ENCODE measurements at places on chromosomes 4 and X. TPM values are rescaled to one million over a fixed set of nuclear protein-coding genes. Genes with fewer than 3 reads are reported as not detected.

DNA sequence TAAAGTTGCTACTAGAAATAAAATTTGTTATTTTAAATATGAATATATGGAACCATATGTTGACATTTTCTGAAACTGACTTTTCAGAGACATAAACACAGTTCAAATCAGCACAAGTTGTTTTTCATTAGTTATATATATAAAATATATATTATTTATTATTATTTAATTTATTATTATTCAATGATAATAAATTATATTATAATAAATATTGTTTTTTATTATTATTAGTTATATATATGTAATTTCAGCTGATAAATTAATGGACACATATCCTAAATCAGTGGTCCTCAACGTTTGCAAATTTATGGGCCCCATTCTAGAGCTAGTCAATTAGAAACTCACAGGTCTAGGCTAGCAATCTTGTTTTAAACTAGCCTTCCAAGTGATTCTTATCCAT is 809.3 kb downstream of the C4orf33 start:
- DNase-seq: no peak

DNA sequence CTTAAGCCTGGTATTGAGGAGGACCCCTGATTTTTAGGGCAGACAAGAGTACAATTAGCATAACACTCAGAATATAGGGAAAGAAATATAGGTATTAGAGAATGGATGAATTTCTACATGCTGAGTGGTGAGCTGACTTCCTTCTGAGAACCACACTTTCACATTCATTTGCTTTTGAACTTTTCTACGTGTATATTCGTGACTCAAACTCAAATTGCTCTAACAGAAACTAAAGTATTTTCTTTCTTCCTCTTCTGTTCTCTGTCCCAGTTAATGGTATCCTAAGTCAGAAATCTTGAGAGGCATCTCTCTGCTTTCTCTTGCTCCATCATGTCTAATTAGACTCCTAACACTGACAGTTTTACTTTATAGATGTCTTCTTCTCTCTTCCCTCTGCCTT is 103.2 kb upstream of the CITED1 start:
- DNase-seq: no peak

SPANXD gene
- 0.43 TPM for total RNA-seq

DNA sequence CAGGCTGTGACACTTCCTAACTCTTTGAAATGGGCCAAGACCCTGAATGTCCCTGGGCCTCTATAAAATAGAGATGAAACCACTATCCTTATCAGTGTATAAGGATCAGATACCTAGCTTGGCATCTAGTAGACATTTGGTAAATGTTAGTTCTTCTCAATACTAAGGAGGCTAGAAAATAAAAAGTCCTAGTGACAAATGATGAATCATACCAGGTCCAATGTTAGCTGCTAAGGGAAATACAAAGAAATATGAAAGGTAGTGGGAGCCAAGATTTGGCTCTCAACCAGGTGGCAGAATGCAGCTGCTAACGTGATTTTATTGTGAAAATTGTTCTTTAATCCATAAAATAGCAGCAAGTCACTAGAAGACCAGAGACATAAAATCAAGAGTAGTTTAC is 19.8 kb upstream of the PPARGC1A start:
- no peak for DNase-seq

- DNase-seq: no peak
These were observed 20.5 kb upstream of the CD40LG start for GRCh38 chrX:136627409-136627808.

DNA sequence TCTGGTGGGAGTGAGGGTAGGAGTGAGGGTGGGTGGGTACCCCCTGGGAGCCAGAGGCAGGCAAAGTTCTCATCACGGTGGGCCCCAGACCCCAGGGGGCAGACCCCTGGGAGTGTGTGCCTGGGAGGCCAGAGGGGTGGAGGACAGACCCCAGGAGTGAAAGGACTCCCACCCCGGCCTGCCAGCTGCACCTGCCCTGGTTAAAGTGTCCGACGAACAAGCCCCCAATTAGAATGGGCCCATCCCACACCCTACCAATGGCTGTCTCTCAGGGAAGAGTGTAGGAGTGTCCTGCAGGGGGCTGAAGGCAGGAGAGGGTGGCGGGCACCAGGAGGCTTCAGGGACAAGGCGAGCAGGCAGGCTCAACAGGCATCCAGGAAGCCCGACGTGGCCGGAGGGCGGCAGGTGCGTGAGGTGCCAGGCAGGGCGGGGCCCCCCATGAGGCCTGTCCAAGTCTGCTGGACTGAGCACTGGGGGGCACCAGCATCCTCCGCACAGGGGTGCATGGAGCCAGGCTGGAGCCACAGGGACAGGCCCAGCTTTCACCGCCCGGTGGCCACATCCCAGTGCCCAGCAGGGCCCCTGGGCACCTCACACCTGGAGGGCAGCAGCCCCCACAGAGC is 8.7 kb downstream of the PDE6B start:
- no peak for DNase-seq

DNA sequence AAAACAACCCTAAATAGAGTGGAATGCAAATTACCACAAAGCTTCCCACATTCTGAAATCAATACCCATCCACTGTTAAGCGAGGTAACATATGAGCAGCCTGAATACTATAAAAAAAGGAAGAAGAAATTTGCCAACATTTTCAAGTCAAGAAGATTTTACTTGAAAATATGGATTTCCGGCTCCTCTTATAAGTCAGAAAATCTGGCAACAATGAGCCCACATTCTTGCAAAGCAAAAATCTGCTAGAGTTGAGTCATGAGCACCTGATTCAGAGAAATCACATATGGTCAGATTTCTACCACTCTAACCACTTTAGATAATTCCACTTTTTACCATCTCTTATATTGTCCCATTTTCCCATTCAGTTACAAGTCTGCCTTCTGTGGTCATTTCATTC is 395.7 kb downstream of the DTHD1 start:
- no peak for DNase-seq

DNA sequence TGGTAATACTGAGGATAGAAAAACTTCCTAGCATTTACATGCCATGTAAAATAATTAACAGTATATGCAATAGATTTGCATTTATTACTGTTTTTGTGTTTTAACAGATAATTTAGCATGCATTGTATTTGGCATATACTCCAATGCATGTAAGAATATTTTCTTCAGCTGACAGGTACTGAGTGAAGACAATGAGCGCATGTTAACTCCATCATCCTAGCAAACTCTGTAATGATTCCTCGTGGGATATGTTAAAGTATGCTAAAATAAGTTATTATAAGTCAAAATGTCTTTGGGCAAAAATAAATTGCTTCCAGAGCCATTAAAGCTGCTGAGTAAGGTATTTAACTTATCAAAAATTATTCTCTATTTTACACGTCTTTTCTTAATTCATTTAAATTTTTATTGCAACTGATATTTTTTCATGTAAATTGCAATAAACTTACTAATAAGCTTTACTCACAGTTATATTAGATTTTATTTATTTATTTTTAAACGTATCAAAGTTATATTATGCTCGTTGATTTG is 616.4 kb upstream of the NDST4 start:
- no peak for DNase-seq

GRCh38 chr4:174429701-174430410 is 92.4 kb downstream of the HPGD start:
- no peak for DNase-seq

DUSP9 gene
- not detected for total RNA-seq

NALF2 gene
- not detected for total RNA-seq

PRRG1 gene
- total RNA-seq: 19.0 TPM

PAGE5 gene
- not detected for total RNA-seq

GRCh38 chrX:85303544-85303943 is 59.8 kb downstream of the ZNF711 start:
- no peak for DNase-seq

- DNase-seq: peak; percentile 58
These were observed 208.4 kb downstream of the NWD2 start for GRCh38 chr4:37452952-37453280.

- DNase-seq: no peak
These were observed 30.2 kb downstream of the BEND4 start for GRCh38 chr4:42122237-42122636.

GRCh38 chrX:74383611-74384010 is 37.7 kb upstream of the SLC16A2 start:
- peak; percentile 49 for DNase-seq

- peak; percentile 21 for DNase-seq
These were observed 160.2 kb downstream of the NHS start for GRCh38 chrX:17535229-17535628.

- no peak for DNase-seq
These were observed 16.9 kb downstream of the GLRA2 start for GRCh38 chrX:14546190-14546589.

DNA sequence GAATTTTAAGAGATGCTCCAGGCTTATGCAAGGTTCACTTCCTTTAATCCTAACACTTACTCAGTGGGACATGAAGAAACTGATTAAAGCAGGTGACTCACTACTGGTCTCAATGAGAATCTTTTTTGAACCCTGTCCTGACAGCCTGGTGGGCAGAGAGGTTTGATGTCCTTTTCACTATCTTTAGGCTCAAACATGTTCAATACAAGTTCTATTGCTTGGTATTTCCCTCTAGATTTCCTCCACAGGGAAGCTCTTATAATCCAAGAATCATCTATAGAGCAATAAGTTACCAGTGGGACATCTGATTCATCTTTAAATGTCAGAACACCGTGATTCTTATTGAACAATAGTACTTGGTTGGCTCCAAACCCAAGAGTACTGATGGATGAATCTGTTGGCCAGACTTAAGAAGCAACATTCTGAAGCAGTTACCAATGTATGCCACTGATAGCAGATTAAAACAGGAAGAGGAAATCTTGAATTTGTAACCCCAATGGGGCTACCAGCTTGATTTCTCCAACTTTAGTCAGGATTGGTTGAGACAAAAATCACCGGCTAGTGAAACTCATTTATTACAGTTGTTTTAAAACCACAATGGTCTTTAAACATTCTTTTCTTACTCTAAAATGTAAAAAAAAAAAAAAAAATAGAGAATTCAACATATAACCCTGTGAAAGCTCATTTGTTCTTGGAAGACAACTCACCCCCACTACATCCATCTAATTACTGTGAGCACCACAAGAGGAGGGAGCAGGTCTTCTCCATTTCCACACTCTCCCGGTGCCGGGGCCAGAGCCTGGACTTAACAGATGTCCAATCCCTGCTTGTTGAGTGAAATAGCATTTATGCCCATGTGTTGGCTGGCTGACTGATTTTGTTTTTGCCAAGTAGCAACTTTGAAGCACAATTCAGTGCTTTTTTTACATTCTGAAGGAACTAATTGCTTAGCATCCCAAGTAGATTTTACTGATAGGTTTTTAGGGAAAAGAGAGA is 43.3 kb downstream of the FGFBP1 start:
- peak; percentile 4 for DNase-seq

- DNase-seq: no peak
These were observed 457.2 kb downstream of the GALNTL6 start for GRCh38 chr4:172270397-172270796.

DNA sequence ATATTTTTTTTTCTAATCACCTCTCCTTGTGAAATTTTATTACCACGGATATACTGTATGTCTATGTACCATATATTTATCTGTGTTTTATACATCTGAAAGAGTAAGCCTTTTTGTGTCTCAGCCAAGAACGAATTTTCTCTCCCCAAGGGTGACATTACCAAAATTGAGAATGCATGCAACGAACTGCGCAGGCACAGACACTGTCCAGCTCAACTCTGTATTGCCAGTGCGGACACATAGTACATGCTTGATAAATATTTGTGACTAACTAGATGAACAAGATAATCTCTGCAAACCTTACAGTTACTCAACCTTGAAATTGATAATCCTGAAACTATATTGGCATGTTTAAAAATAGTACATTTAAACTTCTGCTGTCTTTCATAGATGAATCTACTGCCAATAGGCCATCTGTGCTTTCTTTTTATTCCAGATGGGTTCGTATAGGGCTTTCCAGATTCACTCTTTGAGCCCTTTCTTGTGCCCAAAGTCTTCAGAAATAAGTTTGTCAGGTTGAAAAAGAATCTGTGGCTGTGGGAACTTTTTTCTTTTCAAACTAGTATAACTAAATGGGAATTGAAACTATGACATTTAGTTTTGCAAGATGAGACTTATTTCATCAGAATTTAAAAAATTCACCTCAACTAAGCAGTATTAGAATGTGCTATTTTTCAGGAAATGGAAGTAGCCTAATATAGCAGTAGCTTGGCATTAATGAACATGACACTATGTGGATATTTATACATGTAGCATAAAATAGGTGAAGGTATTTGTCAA is 38.9 kb downstream of the DTHD1 start:
- no peak for DNase-seq

DNA sequence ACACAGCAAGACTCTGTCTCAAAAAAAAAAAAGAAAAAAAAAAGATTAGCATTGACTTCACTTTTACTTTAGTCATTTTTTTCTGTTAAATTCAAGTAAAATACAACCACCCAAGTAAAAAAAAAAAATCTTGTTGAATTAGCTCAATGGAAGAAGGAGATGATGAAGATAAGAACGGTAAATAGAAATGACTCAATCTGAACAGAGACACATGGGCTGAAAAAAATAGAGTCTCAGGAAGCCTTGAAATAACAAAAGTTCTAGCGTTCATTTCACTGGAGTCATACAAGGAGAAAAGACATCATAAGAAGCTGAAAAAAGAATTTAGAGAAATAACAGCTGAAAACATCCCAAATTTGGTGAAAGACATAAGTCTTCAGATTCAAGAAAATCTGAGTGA is 75.5 kb downstream of the CASP3 start:
- DNase-seq: no peak

RLIM gene
- 76.9 TPM for total RNA-seq

DNA sequence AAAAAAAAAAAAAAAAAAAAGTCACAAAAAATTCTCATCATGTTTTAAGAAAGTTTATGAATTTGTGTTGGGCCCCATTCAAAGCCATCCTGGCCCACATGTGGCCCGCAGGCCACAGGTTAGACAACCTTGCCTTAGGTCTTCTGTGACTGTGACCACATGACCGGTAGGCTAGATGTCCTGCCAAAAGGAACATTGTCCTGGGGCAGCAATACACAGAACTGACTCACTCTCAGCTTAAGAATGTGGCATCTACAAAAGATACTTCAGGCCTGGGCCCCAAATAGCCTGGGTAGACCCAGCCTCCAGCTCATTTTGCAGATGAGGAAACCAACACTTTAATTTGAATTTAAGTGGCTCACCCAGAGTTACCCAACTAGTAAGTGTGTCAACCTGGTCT is 10.0 kb downstream of the AWAT2 start:
- DNase-seq: no peak

DNA sequence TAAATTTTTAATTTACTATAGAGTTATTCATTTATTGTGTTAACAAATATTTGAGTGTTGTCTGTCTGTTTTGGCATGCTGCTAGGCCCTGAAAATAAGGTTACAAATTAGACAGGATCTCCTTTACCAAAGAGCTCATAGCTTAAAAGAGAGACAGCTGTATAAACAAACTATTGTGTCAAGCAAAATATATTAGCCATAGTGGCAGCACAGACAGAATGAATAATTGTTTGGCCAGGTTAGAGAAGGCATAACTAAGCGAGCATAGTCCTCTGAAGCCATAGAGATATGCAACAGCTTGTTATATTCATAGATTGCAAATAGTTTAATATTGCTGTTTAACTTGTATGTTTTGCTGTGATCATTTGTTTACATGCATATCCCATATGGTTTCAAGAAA is 66.7 kb upstream of the NDUFC1 start:
- DNase-seq: no peak

Measured in fibroblast of villous mesenchyme (primary cell).